Kidney (tissue), 22 donors: ENCODE measurements at places on chromosomes 13 and 19. TPM values are rescaled to one million over a fixed set of nuclear protein-coding genes. Genes with fewer than 3 reads are reported as not detected.
A peak's percentile ranks its signal among the peaks of the same experiment; 100 is the strongest.

DNA sequence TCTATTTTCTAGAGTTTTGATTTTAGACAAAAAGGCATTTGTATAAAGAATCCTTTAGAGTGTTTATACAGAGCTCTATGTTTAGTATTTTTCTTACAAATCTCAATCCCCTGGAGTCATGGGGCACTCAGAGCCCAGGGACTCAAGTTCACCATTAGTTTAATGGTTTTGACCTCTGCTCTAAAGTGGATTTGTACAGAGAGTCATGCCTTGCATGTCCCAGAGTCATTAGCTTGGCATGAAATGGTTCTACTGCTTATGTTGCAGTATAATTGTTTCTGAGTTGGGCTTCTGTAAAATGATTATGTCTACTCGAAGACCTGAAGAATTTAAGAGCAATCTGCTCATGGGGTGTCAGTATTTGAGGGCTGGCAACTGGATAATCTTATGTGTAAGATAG lies 406.2 kb downstream of the DLEU7 start:
- no peak for DNase-seq

DNA sequence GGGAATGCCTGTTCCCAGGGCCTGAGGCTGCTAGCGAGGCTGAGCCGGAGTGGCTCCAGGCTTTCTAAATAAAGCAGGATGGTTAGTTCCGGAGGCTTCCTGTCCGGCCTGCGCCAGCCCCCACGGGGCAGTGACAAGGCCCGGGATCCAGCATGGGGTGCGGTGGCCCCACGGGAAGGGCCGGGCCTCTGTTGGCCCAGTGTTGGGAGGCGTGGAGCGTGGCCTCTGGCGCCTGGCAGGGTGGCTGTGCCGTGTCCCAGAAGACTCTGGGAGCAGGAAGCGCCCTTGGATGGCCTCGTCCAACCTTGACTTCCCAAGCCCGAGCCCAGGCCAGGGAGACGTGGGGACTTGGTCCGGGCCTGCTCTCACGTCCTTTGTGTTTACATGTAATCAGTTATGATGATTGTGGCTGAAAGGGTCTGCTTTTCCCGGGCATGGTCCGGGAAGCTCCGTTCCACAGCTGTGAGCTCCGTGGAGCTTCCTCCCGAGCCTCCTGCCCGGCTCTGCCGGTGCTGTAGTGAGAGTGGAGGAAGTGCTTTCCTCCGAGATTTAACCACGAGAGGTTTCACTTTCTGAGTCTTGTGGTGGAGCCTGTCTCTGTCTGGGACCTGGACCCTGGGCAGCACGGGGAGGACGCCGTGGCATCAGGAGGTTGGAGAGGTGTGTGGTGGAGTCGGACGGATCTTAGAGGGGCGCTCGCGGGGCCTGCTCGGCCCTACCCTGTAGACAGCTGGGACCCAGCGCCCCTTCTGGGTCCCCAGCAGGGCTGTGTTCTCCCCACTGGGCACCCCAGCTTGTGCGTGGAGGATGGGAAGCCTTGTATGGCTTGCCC lies 4.6 kb downstream of the GNA11 start:
- no peak for DNase-seq

GRCh38 chr13:78192716-78193115 lies 274.1 kb upstream of the EDNRB start:
- no peak for DNase-seq

The FSD1 gene
- total RNA-seq = 0.85 TPM

The B3GNT3 gene
- total RNA-seq = 36.2 TPM

The CEACAM7 gene
- total RNA-seq = 0.16 TPM

- no peak for DNase-seq
Observed at GRCh38 chr13:102974317-102975087, 91.7 kb downstream of the SLC10A2 start.

DNA sequence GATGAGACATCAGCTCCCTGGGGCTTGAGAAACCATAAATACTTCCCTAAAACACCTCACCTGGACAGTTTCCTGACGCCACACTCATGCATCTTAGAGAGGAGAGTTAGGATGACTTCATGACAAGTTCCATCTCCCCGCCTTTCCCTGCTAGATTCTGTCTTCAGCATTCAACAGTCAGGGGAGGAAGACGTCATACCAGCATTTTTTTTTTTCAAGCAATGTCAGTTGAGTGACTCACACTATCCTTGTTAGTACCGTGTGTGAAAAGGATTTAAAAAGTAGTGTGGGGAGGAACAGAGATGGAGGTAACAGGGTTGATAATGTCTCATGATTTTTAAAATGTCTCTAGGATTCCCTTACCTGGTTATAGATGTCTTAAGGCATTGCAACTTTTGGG lies at the start of gene OR7D2:
Gene OR7D2, plus strand, starts transcription at position 79 of the 400 bp plus-strand sequence. CDS start 6,803 bp downstream, outside the sequence.
- DNase-seq = no peak

The ZNF541 gene
- total RNA-seq = 0.69 TPM

DNA sequence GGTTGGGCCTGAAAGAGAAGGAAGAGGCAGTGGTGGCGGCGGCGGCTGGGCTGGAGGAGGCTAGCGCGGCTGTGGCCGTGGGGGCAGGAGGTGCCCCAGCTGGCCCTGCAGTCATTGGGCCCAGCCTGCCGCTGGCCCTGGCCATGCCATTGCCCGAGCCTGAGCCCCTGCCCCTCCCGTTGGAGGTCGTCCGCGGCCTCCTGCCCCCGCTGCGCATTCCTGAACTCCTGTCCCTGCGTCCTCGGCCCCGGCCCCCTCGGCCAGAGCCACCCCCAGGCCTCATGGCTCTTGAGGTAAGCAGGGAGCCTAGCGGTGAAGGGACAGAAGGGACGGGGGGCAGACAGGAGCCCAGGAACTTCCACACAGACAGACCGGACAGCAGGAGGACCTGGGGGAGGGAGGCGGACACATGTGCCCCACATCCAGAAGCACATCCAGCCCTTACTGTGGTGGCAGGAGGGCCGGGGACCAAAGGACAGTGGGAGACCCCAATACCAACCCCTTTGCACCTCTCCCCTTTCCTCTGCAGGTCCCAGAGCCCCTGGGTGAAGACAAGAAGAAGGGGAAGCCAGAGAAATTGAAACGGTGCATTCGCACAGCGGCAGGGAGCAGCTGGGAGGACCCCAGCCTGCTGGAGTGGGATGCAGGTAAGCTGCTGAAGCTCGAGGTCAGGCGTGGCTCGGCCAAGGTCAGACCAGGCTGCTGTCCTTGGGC lies 5.0 kb downstream of the RBM42 start:
- no peak for DNase-seq

The NCAN gene
- 0.13 TPM for total RNA-seq

- DNase-seq = no peak
Observed at GRCh38 chr13:52112591-52112990, 16.3 kb downstream of the NEK5 start.

The PTBP1 gene
- total RNA-seq = 339 TPM

DNA sequence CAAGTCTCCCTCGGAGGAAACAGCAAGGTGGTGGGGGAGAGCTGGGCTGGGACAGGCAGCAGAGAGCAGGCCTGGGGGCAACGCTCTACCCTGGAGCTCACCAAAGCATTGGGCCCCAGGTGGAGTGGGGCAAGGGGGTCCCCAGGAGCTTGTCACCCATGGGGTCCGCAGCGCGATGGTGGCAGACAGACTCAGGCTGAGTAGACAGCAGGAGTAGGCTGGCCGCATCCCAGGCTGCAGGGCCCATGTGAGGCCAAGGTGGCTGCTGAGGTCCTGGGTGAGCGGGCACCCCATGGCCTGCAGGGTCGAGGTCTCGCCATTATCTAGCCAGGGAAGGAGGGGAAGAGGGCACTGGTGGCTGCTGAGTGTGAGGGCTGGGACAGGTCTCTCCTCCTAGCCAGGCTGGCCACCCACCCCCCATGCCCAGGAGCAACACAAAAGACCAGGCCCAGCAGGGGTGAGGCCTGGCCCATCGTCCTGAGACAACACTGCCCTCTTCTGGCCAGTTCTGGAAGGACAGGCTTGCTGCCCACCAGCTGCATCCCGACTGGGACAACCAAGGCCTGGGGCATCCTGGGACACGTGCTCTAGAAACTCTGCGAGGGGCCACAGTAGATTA lies 33.1 kb downstream of the CEBPG start:
- DNase-seq = peak; percentile 81

The PLIN5 gene
- 30.7 TPM for total RNA-seq

DNA sequence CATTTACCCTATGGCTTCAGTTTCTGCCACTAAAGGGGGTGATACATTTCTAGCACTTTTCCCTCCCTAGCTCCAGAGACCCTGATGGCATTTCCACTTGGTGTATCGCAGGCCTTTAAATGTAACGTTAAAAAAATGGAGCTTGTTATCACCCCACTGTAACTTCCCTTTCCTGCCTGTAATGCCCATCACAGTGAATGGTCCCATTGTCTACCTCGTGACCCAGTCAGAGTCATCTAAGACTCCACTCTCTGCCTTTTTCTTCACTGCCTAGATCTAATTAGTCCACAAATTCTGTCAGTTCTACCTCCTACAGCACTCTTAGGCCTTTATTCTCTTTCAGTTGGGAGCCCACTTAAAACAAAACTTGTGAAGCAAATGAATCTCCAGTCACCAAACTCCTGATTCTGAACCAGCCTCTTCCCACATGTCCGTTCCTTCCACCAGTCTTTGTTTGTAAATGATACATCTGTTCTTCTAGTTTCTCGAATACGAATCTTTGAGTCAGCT lies 64.8 kb downstream of the NHLRC3 start:
- no peak for DNase-seq

- peak; percentile 52 for DNase-seq
Observed at GRCh38 chr19:39104186-39104596, 20.0 kb downstream of the ACP7 start.

DNA sequence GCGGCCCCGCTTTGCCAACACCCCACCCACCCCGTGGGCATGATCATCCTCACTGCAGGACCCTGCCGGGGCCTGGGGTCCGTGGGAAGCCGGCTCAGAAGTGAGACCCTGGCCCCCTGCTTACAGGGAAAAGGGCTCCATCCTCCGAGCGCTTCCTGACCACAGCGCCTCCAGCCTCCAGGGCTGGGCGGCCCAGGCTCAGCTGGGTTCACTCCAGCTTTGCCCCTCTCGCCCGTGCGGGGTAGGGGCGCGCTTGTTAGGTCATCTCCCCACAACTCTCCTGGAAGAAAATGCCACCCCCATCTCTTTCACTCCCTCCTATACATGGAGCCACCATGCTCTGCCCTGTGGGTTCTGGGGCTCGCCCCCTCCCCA lies 6.6 kb upstream of the C1QTNF9B start:
- DNase-seq = no peak

The JOSD2 gene
- total RNA-seq = 31.7 TPM

GRCh38 chr19:15439078-15439799 lies 10.5 kb downstream of the WIZ start:
- no peak for DNase-seq

DNA sequence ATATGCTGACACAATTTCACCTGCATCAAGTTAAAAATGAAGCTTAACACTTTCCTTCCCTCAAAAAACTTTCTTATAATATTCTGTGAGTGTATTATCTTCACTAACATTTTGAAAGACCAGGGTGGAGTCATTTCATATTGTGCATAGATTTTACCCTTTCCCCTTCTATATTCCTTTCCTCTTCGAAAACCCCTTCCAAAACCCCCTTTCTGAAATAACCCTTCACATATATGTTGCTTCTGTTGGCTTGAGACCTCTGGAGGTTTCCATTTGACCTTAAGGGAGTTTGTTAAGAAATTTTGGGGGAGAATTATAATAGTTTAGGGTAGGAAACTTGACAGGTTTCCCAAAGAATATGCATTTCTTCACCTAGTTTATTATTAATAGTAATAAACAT lies 489.6 kb upstream of the MIR17HG start:
- DNase-seq = no peak

The MEX3D gene
- total RNA-seq = 19.3 TPM

The ELSPBP1 gene
- not detected for total RNA-seq

DNA sequence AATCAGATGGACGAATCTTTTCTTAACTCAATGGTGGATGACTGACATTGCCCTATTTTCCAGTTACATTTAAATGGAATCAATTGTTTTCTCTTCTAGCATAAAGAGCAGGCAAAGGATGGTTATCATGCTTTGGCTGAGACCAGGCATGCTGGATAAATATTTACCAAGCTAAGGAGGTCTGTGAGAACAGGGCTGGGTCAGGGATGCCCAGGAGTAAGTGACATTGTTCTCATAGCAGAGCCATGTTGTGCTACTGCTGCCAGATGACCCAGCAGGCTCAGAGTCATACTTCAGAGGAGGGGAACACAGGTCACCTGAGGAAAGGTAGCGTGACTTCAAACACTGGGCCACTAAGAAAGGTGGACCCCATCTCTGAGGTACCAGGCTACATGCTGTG lies 116.0 kb upstream of the RNF113B start:
- no peak for DNase-seq

- no peak for DNase-seq
Observed at GRCh38 chr13:91576590-91576989, 178.2 kb downstream of the GPC5 start.

The IGSF23 gene
- total RNA-seq = not detected

GRCh38 chr19:296476-297225 lies 5.4 kb upstream of the PLPP2 start:
- peak; percentile 63 for DNase-seq

DNA sequence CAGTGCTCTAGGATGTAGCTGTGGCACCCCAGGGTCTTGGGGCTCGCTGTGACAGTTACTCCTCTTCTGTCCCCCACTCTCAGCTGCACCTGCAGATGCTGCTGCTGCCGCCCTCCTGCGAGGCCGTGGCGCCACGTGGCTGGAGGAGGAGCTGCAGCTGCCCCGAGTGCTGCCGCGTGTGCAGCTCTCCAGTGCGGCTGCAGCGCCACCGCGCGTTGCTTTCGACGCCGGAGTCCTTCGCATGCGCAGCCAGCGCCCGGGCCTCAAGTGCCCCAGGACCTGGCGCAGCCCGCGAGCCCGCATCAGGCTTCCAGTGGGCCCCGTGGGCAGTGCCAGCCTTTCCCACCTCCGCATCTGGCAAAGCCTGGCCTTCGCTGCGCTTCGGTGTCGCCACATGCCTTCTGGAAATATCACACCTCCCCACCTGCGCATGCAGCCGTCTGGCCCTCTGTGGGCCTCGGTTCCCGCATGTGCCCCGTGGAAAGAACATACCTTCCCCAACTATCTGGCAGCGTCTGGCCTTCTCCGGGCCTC lies 692 bp upstream of the ZNF580 start:
- DNase-seq = peak; percentile 75

DNA sequence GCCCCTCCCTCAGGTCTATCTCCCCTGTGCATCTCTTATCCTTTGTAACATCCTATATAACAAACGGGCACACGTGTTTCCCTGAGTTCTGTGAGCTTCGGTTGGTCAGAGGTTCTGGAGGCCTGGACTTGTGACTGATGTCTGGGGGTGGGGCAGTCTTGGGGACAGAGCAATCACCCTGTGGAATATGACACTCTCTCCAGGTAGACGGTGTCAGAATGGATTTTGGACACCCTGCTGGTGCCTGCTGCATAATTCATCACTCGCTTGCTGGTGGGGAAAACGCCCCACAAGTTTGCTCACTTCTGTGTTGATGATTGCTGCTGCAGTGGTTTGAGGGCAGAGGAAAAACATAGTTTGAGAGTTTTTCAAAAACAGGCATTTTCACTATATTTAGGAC lies 223.2 kb downstream of the UQCRFS1 start:
- DNase-seq = no peak
